ENCODE measurements at places on chromosomes 2 and 18.

GRCh38 chr2:77484026-77484425, 38.1 kb downstream of the LRRTM4 start:
- DNase-seq = no peak

GRCh38 chr2:23666980-23667357, 260.0 kb downstream of the ATAD2B start:
- DNase-seq = no peak

GRCh38 chr2:176166272-176166671, 9.2 kb downstream of the HOXD3 start:
- no peak for DNase-seq

- no peak for DNase-seq
Measured at GRCh38 chr18:12315911-12316310, 7.9 kb downstream of the TUBB6 start.

GRCh38 chr2:37782155-37782673, 110.8 kb upstream of the CDC42EP3 start:
- no peak for DNase-seq

DNA sequence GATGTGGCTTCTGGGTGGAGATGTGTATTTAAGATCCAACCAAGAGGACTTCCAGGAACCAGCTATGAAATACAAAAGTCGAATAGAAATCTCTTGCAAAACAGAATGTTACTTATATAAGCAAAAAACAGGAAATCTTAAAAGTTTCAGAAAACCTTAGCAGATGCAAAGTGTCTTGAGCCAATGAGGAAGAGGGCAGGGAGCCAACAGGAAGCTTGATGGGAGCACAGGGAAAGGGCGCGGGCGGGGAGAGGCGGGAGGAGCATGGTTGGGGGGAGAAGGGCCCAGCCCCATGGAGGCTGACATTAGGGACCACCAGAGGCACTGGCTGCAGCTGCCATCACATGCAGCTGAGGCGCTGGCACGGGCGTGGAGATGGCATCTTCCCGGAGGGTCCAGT, 203.3 kb downstream of the SNTG2 start:
- no peak for DNase-seq

DNA sequence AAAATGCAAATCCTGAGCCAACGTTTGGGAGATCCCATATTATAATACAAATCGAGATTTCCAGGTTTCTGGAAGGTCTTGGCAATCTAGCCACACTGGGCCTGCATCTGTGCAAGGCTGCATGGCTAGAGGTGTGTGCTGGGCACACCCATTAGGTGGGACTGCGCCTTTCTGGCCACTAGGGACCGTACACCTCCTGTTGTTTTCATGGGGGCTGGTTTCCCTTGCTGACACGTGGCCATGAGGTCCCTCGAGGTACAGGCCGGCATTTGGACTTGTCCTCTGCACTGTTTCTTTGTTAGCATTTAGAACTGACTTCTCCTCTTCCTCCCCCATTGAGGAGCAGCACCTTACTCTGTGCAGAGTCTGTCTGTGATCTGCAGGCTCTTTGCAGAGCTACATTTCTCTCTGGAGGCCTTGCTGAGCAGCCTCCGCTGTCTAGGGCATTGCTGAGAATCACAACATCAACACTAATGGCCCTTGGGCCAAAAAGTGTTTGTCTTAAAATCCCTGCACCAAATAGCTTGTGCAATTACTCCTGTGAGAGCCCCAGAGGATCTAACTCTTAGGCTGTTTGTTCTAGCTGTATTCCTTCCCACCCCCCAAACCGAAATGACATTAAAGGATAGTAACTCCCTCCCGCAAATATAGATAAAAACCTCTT, 131.2 kb downstream of the NEDD4L start:
- DNase-seq = no peak

- no peak for DNase-seq
Measured at GRCh38 chr2:48756289-48756688, 765 bp upstream of the LHCGR start.

GRCh38 chr18:59323931-59324622, 5.6 kb upstream of the CPLX4 start:
- no peak for DNase-seq

- DNase-seq = no peak
Measured at GRCh38 chr2:232479341-232480200, 8.1 kb downstream of the ECEL1 start.

DNA sequence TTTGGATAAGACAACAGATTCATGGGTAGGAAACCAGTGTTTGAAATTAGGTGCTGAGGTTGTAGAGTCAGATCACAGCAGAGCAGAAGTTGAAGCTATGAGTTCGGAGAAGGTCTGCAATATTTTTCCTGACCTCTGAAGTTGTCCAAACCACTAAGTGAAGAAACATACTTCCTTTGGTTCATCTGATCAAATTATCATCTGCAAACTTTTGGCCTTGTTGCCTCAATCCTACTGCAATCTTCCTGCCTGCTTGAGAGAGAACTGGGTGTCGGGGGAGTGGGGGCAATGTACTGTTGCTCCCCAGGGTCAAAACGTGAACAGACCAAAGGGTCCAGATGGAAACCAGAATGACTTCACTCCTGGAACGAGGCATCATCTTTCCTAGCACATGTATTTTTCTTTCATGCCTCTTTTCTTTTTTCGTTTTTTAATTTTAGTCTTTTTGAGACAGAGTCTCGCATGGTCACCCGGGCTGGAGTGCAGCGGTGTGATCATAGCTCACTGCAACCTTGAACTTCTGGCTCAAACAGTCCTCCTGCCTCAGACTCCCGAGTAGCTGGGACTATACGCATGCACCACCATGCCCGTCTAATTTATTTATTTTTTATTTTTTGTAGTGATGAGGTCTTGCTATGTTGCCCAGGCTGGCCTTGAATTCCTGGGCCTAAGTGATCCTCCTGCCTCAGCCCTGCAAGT, 42.7 kb downstream of the RAB31 start:
- DNase-seq = no peak

DNA sequence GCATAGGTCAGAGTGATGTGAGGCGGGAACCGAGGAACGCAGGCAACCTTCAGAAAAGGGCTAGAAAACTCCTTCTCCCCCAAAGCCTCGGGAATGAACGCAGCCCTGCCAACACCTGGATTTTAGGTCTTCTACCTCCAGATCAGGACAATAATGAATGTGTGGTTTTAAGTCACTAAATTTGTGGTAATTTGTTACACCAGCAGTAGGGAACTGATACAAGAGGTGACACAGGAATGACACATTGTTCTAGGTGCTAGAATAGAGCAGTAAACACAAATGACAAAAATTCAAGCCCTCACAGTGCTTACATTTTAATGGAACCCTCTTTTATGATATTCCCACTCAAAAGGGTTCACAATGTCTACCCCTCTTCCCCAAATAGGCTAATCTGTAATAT, 39.2 kb upstream of the EML4 start:
- no peak for DNase-seq

DNA sequence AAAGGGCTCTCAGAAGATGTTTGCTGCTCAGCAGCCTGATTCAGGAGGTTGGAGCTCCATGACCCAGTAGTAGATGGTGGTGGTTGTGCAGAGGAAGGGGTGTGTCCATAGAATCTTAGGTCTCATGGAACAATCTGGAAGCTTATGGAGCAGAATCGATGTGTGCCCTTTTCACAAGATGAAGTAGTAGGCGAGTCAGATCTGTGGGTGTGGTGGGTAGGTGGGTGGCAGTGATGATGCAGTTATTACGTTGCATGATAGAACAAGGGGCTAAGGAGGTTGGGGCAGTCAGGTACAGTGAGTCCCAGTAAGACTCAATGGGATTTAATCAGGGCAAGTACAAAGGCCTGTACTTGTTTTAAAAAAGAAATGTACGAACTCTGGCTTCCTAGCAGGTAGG, 9.1 kb downstream of the TET3 start:
- no peak for DNase-seq

- no peak for DNase-seq
Measured at GRCh38 chr2:134714228-134714627, 4.6 kb downstream of the TMEM163 start.

DNA sequence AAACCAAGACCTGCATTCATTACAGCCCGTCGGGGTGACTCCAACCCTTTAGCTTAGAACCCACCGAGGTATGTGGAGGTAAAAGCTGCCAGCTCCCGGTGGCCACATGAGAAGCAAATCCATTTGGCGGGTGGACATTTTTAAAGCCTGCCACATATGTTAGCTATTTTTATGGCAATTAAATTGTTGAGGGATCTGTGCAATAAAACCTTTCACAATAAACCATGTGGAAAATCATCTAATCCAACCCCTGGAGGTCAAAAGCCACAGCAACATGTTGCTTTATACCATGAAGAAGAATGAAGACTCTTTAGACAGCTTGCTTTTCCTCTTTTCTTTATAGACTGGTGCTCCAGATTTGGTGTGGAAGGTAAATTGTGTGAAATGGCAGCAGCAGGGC, 176.3 kb downstream of the AGPS start:
- no peak for DNase-seq

- DNase-seq = no peak
Measured at GRCh38 chr18:34802959-34803358, 92.9 kb downstream of the DTNA start.

GRCh38 chr2:181317511-181317910, 139.7 kb upstream of the ITGA4 start:
- no peak for DNase-seq

GRCh38 chr2:204486805-204487204, 58.5 kb upstream of the PARD3B start:
- DNase-seq = no peak

- DNase-seq = no peak
Measured at GRCh38 chr18:11488175-11488574, 121.2 kb upstream of the SLC35G4 start.

DNA sequence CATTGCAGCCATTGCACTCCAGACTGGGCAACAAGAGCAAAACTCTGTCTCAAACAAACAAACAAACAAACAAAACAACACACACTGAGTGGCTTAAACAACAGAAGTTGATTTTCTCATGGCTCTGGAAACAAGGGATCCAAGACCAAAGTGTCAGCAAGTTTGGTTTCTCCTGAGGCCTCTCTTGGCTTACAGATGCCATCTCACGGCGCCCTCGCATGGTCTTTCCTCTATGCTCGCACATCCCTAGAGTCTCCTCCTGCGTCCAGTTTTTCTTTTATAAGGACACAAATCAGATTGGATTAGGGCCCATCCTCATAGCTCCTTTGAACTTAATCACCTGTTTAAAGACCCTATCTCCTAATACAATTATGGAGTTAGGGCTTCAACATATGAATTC, 133.4 kb upstream of the LRRTM1 start:
- DNase-seq = no peak

GRCh38 chr2:207073801-207074678, 91.7 kb downstream of the KLF7 start:
- DNase-seq = no peak

DNA sequence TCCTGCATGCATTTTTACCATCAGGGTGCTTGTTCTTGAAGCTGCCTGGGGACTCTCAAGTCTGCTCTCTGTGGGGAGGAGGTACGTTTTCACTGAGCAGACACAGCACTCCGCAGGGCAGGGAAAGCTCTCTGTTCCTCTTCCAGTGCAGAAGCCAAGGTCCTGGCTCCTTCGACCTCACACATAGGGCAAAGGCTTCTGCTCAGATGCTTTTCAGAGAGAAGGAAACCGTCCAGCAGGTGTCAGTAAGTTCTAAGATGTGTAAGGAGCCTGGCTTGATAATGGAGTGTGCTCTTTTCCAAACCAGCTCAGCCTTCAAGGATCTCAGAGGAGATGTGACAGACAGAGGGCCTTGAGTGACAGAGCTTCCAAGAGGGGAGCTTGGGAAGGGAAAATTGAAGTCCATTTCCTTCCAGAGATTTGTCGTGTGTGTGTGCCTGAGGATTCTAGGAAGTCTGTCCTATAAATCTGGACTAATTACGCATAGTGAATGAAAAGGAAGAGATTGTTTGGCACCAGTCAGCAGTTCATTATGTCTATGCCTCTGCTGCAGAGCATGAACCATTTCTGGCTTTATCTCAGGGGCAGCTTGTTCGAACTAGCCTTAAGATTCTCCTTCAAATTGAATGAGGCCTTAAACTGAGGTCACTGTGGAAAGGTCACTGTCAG, 67.3 kb upstream of the UPP2 start:
- no peak for DNase-seq

DNA sequence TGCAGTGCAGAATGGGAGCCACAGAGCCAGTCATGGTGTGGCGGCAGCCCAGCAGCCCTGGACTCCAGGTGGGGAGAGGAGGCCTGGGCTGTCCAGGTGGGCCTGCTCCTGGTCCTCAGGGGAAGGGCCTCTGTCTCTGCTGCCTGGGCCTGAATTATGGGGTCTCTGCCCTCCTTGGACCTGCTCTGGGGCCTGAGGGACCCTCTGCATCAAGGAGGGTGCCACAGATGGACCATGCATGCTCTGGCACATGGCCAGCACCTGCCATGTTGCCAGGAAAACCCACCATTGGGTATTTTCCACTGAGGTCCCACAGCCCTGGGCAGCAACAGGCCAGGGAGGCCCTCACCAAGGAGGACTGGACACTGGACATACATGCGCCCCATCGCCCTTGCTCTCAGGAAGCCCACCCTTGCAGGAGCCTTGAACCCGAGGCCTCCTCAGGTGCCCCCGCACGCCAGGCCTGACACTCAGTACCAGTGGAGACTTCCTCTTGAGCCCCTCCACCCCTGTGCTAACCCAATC, 107.1 kb downstream of the NDUFA10 start:
- DNase-seq = no peak

DNA sequence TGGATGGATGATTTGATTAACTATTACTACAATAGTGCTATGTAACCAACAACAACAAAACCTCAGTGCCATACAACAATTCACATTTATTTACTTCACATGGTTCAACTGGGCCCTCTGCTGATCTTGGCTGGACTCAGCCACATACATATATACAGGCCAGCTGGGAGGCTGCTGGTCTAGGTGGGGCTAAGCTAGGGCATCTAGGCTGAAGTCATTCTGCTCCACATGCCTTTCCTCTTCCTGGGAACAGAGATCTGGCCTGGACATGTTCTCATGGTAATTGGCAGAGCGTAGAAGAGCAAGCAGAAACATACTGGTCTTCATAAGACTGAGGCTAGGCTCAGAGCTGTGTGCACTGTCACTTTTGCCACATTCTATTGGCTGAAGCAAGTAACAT, 102.8 kb upstream of the RNF152 start:
- no peak for DNase-seq

- DNase-seq = no peak
Measured at GRCh38 chr2:3899536-3900155, 196.3 kb downstream of the DCDC2C start.

Data from activated CD8-positive, alpha-beta memory T cell treated with anti-CD3 and anti-CD28 coated beads for 1 hour (primary cell).